Activated T-cell treated with anti-CD3 and anti-CD28 coated beads, Interleukin-2, amount 50 U/mL, for 24 hours (primary cell): ENCODE measurements at places on chromosomes 3 and 15.

GRCh38 chr3:190127797-190128196 lies 7.1 kb upstream of the P3H2 start:
- no peak for DNase-seq

- DNase-seq = no peak
These were observed 114.5 kb upstream of the GADL1 start for GRCh38 chr3:31008994-31009393.

GRCh38 chr15:88987591-88987933 lies 74.4 kb upstream of the MFGE8 start:
- DNase-seq = no peak

DNA sequence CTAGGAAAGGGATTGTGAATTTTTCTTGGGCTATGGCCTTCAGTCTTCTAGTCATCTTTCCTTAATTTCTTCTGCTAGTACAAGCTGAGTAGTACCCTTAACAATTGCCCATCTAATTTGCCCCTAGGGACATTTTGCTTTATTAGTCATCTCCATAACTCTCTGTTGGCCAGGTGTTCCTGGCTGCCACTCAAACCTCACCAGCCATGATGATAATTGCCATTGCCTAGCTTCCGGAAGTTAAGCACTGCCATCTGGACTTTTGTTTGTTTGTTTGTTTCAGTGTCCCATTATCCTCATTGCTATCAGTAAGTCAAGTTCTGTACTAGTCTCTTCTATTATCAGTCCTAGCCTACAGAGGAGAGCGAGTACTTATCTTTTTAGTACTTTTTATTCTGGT lies 36.6 kb upstream of the UBL7 start:
- DNase-seq = no peak

DNA sequence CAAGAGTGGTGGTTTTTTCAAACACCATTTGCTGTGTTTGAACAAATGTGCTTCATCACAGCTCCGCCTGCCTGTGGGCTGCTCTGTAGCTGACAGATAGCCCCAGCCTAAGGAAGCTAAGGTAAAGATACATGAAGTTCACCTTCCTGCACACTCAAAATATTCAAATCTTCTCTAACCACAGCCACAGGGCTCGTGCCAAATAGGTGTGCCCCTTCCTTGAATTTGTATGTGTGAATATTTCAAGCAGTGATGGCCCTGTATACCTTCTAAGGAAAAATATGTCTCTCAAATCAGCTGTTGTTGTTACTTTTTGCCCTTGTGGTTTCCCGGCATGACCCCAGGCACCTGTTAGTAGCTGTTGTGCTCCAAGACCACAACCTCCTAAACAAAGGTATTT lies 92.8 kb downstream of the CCNL1 start:
- no peak for DNase-seq

- DNase-seq = no peak
These were observed 99.8 kb upstream of the CHMP2B start for GRCh38 chr3:87127281-87127680.

DNA sequence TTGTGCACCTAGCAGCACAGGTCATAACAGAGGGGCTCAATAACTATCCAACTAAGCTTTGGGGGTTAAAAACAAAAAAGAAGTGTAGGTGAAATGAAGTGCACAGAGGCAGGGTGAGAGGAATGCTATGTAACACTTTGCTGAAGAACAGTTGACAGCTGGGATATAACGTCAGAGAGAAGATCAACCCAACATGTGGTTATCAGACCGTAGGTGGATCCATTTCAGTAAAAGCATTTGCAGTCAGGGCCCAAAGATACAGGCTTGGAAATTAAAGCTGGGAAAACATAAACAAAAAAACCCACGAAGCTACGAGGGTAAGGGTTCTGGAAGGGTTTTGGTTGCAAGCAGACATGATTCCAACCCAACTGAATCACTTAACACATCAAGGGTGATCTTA lies 377.5 kb upstream of the NR2F2 start:
- DNase-seq = no peak

- no peak for DNase-seq
These were observed 13.9 kb downstream of the SEC61A1 start for GRCh38 chr3:128066114-128066513.

DNA sequence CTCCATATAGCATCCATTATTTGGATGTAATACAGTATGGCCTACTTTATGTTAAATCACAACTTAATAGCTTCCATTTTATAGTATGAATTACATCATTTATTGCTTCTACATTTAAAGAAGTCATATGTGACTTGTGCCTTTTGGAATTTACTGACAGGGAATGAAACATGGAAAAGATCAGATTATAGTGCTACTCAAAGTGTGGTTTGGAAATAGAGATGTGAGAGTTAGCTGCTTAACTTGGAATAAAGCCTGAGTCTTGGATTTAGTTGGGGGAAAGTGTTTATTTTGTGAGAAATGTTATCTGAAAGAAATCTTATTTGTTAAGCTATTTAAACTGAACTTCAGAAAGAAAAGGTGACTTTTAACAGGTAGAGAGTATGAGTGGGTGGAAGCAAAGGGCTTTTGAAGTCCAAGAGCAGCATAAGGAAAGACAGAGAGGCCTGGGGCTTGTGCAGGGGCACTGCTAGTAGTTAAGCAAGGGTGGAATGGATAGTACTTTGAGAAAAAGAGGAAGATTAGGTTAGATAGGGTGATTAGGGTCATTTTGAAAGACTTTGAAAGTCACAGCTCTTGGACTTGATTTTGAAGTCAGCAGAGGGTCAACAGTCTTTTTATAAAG lies 60.5 kb downstream of the SLMAP start:
- DNase-seq = no peak

- DNase-seq = no peak
These were observed 35.0 kb upstream of the HES1 start for GRCh38 chr3:194100856-194101390.

DNA sequence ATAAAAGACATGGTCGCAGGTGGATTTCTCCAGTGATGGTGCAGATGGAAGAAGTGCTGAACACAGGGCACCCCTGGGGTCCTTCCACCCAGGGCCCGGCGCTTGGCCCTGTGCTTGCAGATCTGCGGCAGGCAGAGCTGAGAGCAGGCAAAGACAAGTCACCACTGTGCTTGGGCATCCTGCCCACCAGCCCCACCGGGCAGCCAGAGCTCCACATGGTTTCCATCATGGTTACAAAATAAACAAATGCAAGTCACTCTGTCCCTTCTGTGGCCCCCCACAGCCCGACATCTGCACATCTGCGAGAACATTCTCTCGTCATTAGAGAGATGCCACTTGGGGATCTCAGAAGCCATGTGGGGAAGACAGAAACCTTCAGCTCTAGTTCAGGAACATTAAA lies 37.6 kb upstream of the SFMBT1 start:
- DNase-seq = no peak

DNA sequence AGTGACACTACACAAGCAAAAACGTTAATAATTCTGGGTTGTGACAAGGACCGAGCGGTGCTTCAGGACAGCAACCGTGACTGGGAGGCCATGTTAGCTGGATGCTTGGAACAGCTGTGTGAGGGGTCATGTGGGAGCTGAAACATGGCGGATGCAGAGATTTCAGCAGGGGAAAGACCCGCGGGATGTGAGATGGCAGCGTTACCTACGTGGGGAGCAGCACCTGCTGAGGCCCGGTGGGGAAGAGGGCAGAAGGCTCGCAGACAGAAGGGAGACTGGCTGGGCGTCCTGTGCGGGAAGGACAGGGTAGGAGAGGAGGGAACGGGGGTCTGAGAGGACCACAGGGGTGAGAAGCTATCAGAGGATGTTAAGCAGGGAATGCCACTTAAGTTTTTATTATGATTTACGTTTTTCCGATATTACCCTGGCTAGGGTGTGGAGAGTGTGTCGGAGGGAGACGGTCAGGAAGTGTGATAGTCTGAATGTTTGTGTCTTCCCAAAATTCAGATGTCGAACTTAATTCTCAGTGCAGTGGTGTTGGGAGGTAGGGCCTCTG lies 228.8 kb upstream of the LYSMD4 start:
- DNase-seq = no peak

DNA sequence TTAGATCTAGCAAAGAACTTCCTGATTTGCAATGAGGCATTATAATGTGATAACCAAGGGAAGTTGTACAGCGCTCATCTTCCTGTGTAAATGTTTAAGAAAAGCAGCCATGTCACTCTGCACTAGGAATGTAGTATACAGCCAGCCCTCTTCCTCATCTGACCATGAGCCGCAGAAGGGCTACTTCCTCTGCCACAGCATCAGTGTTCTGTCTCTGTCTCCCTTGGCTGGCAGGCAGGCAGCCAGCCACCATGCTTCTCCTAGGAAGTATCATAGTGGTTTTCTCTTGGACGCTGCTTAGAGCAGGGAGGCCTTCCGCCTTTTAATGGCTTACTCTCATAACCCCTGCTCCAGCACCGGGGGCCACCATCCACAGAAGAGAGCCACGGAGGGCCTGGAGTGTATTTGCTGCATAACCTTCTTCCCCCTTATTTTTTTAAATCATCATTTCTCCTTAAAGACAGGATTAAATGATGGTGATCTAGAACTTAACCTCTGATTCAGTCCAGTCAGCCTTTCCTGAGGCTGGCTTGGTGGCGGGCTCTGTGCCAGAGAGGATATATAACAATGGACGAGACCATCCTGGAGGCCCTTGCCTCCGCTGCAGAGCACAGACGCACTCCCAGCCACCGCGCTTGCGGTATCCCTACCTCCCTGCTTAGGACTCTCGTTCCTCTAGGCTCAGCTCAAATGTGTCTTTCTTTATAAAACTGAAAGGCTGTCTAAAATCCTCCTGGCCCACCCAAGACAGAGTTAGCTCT lies 57.3 kb upstream of the PLXNA1 start:
- no peak for DNase-seq

DNA sequence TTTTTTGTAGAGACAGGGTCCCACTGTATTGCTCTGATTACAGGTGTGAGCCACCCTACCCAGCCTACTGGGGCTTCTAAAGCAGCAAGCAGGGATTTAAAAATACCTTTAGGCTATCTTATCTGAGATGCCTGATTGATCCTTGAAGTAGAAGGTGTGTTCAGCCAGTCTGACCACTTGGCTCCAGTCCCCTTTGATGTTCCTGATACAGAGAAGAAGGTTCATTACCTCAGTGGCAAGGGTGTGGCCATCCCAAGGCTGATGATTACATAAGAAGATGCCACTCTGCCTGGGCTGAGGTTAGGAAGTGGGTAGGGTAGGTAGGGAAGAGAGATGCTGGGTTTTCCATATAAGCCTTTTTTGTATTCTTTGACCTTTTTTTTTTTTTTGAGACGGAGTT lies 11.2 kb upstream of the DCAF1 start:
- DNase-seq = no peak

GRCh38 chr15:99951511-99951910 lies 218.3 kb upstream of the LYSMD4 start:
- no peak for DNase-seq

- no peak for DNase-seq
These were observed 160.1 kb downstream of the PDE8A start for GRCh38 chr15:85141726-85142125.

- DNase-seq = no peak
These were observed 267.3 kb downstream of the RORA start for GRCh38 chr15:60961541-60962485.

DNA sequence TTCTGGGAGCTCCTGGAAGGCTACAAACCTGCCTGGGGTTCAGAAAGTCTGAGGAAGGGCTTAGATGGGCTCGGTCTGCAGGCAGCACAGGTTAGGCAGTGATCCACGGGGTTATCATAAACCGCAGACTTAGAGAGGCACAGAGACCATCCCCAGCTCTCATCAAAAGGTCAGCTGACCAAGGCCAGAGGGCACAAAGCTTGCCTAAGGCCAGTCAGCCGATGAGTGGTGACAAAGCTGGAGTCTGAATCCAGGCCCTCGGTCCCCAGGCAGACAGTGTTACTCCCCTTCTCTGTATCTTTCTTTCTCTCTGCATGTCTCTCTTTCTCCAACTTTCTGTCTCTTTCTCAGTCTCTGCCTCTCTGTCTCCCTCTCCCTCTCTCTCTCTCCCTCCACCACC lies 56.5 kb downstream of the ADCY5 start:
- DNase-seq = no peak

GRCh38 chr15:85667491-85668424 lies 127.0 kb downstream of the KLHL25 start:
- no peak for DNase-seq

DNA sequence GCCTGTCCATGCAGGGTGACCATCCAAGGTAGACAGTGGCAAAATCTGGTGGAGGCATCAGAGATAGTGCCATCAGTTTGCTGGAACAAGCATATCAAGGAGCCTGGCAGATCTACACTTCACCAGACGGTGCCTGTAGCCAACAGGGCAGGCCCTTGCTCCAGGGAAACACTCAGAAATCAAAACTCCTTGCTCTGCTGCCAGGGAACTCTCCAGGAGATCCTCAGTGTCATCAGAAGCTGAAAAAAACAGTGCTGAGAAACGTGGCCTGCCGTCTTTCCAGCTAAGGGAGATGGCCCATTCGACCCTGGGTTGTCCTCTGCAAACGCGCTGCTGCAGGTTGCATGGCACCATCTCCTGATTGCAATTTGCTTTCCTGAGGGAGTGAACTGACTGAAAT lies 30.5 kb upstream of the ATP13A3 start:
- no peak for DNase-seq

DNA sequence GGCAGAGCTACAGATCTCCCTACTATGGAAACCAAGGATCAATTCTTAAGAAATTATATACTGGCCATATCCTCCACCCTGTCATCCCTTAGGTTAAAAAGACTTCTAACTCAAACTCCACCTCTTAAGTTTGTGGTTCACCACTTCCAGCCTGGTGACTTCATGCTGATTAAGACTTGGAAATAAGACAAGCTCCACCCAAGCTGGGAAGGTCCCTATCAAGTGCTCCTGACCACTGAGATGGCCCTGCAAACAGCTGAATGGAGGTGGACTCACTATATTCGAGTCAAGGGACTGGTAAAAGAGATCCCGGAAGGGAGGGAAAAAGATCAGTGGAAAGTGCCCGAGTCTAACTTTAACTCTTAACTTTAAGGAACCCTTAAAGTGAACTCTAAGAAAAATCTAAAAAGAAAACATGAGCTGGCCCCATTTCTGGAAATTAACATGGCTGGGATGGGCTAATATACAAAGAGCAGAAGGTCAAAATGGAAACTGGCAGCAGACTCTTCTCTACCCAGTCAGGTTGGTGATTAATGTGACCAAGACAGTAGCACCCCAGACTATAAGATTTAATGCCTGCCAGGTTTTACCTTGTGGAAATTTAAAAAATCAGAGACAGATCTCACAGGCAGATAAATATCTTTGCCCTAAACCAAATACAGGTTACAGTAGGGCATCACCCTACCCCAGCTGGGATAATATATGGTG lies 43.9 kb downstream of the PPCDC start:
- DNase-seq = no peak

GRCh38 chr15:39706206-39706605 lies 76.4 kb downstream of the FSIP1 start:
- no peak for DNase-seq

- peak; percentile 1 for DNase-seq
These were observed 58.2 kb downstream of the FGD5 start for GRCh38 chr3:14876921-14877333.

DNA sequence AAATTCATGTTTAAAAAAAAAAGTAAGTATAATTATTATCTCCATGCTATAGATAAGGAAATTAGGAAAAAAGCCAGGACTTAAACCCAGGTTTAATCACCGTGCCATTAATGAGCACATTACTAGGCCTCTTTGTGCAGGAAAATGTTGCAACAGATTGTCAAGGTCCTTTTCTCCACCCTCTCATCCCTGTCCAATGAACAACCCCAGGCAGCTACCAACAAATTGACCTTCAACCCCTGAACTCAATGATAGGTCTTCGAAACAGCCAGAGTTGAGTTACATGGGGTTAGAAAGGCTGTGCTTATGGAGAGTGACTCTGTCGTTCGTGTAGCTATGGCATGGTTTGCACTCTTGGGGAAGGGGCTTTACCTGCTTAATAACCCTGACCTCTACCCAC lies 84.2 kb upstream of the CTNNB1 start:
- no peak for DNase-seq
